GDM1 (cell line): ENCODE measurements at places on chromosomes 11 and 22.

- DNase-seq: no peak
These were observed 563 bp downstream of the BID start for GRCh38 chr22:17773606-17774205.

DNA sequence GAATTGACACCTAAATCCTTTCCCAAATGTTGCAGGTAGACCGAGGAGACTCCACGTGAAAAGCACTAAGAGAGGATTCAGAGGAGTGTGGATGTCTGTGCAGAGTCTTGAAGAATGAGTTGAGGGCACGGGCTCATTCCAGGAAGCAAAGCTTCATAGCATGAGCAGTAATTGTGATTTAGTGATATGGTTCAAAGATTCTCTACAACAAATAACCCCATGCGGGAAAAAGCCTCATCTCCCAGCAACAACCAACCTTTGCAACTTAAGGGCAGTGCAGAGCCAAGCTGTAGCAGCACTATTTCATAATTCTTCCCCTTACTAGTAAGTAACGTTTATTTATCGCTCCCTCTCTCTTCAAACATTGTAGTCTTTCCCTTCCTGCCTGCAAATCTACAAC lies 87.5 kb upstream of the CLMP start:
- DNase-seq: no peak

- DNase-seq: no peak
These were observed 8.8 kb upstream of the MB start for GRCh38 chr22:35625763-35626432.

DNA sequence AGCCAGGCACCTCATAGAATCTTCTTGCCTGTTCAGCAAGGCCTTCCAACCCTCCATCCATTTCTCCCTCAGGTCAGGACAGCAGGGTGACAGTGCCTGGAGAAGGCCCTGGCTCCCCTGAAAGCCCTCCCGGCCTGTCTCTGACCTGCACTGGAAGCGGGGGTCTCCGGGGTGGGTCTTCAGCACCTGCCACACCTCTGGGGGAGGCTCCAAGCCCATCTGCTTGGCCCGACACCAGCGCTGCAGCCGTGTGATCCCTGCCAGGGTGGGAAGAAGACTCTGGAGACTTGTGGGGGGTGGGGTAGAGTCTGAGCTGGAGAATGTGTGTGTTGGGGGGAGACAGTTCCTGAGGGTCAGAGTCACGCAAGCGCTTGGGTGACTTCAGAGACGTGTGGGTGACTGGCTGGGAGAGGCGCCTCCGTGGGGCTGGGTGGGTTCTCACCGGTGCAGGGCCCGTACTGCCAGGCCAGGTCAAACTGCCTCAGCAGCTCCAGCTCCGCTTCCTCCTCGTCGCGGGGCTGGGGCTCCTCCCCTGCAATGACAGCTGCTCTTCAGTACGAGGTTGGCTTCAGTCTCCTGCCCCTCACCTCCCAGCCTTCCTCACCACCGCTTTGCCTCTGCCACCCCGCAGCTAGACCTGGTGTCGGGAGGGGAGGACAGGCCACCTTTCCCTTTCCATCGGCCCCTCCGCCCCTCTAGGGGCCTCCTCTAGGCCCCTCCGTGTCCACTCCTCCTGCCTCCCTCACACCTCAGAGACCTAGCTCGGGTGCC lies 615 bp downstream of the POLD4 start:
- peak; percentile 46 for DNase-seq

DNA sequence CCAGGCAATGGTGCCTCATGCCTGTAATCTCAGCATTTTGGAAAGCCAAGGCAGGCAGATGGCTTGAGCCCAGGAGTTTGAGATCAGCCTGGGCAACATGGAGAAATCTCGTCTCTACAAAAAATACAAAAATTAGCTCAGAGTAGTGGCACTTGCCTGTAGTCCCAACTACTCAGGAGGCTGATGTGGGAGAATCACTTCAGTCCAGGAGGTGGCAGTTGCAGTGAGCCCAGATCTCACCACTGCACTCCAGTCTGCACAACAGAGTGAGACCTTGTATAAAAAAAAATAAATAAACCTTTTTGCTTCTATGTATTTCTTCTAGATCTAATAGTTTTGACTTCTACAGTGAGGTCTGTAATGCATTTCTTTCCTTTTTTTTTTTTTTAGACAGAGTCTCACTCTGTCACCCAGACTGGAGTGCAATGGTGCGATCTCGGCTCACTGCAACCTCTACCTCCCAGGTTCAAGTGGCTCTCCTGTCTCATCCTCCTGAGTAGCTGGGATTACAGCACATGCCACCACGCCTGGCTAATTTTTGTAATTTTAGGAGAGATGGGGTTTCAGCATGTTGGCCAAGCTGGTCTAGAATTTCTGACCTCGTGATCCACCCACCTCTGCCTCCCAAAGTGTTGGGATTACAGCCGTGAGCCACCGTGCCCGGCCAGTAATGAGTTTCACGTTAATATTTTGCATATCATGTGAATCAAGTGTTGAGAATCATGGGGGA lies 18.1 kb upstream of the RDX start:
- no peak for DNase-seq

DNA sequence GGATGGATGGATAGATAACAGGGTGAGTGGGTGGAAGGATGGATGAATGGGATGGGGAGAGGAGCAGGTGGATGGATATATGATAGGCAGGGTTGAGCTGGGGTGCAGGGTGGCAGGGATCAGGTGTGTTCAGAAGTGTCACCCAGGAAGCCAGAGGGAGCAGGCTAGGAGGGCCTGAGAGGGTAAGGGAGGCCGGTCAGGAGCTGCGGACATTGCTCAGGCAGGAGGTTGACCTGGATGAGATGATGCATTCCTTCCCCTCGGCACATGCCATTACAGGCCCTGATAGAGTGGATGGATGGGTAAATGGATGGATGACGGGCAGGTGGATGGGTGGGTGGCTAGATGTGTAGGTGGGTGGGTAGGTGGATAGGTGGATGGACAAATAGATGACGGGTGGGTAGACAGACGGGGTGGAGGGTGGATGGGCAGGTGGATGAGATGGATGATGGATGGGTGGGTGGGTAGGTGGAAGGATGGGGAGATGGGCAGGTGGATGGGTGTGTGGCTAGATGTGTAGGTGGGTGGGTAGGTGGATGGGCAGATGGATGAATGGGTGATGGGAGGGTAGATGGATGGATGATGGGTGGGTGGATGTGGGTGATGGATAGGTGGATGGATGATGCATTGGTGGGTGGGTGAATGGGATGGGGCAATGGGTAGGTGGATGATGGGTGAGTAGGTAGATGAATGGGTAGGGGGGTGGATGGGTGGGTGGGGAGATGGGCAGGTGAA lies 8.0 kb downstream of the DHCR7 start:
- no peak for DNase-seq

GRCh38 chr11:103601225-103601846 lies 435.1 kb upstream of the DDI1 start:
- peak; percentile 15 for DNase-seq

DNA sequence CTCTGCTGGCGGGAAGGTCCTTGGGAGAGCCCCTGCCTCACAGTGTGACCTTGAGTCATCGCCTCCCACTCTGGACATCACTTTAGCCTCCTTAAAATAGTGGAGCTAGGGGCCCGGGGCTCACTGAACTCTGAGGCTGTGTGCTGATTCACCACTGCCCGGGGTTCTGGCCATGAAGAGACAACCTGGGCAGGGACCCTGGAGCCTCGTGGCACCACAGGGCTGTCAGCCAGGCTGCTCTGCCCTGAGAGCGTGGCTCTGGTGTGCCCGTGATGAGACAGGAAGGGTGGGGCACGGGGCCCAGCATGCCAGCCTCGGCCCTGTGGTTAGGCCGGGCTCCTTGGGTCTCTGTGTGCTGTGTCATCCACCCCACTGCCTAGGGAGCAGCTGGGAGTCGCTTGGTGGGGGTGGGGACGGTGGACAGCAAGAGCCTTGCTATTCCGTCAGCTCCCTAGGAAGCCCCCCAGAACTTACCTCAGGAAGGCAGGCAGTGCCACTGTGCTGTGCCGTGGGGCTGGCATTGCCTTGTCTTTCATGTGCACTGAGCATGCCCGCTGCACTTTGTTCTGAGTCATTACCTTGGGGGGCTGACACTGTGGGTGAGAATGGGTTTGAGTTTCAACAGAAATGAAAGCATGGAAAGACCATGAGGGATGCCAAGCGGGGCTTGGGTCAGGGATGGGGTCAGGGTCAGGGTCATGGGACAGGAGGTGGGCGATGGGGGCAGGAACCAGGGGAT lies 31.7 kb downstream of the TPCN2 start:
- DNase-seq: no peak

DNA sequence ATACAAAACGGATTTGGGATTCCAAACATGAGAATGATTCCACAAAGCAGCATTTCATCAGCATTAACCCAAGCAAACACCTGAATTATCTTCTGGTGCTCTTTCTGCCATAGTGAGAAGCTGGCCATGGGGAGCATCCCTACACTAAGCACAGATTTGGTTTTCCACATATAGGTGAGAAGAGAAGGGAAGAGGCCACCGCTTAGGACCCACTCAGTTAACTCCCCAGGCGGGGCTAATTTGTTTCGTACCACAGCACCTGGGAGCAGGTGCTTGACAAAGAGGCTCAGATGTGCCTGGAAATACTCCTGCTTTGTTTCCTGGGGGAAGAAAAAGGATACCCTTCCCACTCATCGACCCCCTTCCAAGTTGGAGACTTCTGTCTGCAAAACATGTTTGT lies 64.2 kb downstream of the RAB30 start:
- DNase-seq: no peak

- DNase-seq: no peak
These were observed 424.6 kb downstream of the BRD1 start for GRCh38 chr22:49403102-49403501.

- DNase-seq: no peak
These were observed 90.7 kb downstream of the C11orf87 start for GRCh38 chr11:109512680-109513079.

DNA sequence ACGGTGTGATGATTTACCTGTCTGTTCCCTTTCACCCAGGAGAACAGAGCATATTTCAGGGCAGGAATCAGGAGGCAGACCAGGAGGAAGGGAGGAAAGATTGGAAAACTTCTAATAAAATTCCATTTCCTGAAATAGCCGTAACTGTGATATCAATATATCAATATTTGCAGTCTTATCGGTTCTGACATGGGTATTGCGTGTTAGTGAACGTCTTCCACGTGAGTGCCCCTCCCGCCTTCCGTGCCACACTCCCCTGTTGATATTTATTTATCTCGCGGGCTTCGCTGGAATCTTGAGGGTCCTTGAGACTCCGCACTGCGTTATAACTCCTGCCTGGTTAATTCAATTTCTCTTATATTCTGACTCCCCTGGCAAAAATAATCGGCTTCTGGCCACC lies 1160.4 kb downstream of the BRD1 start:
- DNase-seq: no peak

DNA sequence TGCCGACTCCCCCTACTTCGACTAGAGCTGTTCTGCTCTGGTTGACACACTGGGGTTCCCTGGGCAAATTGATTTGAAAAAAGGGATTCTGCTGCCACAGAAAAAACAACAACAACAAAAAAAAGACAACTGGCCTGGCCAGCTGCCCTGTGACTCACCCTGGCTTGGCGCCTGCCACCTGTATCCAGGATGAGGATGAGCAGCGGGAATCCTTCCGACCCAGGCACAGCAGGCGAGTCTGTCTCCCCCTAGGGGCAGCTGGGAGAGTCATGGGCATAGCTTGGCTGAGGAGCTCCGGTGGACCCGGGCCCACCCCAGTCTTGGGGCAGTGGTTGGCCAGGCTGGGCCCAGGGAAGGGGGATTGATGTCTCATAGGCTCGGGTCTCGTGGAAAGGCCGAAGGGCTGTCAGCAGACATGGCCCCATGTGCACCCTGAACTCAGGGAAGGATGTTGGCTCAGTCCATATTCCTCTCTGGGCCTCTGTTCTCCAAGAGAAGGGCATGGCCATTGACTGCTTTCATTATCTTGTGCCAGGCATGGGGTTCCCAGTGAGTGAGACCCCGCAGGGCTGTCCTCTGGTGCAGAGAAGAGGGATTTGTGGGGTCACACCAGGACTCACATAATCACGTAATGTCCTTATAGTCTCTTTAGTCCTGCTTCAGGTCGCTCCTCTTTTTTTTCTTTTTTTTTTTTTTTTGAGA lies 10.4 kb upstream of the SUN2 start:
- no peak for DNase-seq

- DNase-seq: no peak
These were observed 44.9 kb downstream of the EXT2 start for GRCh38 chr11:44140372-44140771.

DNA sequence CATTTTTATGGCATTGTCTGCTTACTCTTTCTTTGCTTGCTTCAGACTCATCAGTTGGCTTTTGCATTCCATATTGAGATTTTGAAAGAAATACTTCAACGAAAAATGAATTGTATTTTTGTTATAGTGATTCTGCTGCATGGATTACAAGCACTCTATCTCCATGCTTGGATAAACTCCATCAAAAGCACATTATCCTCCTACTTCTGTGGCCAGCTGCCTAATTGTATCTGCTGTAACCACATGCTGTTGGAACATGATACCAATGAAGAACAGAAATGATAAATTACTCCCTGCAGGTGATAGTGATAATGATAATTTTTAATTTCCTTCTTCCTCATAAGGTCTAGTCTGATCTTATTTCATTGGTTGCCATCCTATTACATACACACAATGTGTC lies 100.8 kb downstream of the PRMT3 start:
- no peak for DNase-seq

DNA sequence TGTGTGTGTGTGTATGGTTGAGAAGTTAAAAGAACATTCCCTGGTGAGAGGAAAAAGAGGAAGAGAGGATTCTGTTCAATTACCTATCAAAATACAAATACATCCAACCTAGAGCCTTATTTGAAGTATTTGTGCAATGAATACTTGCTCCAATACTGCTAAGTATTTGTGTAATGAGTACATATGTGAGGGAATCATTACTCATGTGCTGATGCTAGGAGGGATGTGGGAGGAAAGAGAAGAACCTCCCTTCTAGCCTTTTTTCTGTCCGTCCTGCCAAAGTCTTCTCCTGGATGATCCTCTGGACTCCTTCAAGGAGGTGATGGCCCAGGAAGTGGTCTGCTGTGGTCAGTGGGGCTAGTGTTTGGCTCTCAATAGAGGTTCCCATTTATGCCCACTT lies 36.0 kb upstream of the ACCSL start:
- no peak for DNase-seq
